ENCODE measurements at places on chromosomes 16 and 17.

GRCh38 chr17:8665684-8666083 lies 35.2 kb upstream of the MYH10 start:
- no peak for DNase-seq

DNA sequence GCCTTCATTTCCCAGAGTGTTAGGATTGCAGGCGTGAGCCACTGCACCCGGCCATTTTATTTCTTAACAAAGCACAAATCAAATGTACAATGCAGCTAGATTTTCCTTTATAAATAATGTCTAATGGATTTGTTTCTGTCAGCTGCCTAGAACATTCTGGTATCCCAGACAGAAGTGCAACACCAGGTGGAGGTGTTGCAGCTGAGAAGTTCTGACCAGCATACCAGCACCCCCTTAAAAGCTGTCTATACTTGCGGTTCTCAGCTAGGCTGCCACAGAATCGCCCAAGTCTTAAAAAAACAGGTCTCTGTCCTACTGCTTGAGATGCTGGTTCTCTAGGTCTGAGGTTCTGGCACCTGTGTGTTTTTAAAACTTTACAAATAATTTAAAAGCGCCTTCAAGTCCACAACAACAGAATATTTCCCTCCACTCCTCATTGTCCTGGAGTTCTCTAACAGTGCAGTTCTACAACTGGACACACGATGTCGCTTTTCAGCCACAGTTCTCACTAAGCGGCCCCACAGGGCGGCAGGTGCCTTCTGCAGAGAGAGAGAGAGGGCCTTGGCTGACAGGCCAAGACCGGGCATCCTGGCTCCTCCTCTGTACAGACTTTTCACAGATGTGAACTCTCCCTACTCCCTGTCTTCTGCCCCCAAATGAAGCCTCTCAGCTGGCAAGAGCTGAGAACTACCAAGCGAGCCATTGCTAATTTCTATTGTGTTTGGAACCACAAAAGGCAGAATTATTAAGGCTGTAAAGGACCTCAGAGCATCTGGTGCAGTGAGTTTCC lies 32.6 kb upstream of the MEOX1 start:
- DNase-seq = peak; percentile 80

DNA sequence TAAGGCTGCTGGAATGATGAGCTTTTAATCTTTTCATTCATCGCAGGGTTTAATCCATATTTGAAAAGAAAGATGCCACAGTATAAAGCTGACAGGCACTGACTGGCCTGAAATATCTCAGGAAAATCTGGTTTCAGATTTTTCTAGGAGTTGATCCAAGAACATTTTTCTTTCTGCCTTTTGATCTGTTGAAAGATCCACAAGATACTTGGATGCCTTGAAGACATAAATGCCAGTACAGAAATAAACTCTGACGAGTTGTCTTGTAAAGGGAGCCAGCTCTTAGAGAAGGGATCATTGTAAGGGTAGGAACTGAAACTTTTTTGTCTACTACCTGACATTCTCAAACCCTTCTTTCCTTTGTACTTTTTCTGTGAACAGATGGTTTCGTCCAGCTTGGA lies 25.4 kb upstream of the KRT20 start:
- peak; percentile 94 for DNase-seq

DNA sequence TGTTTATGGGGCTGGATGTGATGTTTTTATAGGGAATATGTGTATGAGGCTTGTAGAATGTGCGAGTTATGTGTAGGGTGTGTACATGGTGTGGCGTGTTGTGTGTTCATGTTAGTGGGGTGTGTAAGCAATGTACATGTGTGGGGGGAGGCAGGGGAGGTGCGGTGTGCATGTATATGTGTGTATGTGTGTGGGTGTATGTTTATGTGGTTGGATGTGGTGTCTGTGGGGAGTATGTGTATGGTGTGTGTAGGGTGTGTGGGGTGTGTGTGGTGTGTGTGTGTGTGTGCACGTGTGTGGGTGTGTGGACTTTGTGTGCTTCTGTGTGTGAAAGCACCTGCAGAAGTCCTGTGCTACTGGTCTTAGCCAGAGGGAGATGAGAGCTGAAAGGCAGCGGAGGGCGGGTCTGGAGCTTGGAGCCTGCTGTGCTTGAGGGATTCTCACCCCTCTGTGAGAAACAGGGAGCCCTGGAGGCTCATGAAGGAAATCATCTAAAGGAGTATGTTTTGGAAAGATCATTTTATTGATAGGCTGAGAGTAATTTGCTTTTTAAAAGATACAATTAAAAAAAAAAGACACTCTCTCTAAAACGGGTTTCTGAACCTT lies 222.7 kb downstream of the HS3ST4 start:
- no peak for DNase-seq

- peak; percentile 64 for DNase-seq
Measured at GRCh38 chr17:40448213-40448638, 5.0 kb downstream of the IGFBP4 start.

GRCh38 chr16:50924759-50925545 lies 183.1 kb downstream of the CYLD start:
- DNase-seq = no peak

DNA sequence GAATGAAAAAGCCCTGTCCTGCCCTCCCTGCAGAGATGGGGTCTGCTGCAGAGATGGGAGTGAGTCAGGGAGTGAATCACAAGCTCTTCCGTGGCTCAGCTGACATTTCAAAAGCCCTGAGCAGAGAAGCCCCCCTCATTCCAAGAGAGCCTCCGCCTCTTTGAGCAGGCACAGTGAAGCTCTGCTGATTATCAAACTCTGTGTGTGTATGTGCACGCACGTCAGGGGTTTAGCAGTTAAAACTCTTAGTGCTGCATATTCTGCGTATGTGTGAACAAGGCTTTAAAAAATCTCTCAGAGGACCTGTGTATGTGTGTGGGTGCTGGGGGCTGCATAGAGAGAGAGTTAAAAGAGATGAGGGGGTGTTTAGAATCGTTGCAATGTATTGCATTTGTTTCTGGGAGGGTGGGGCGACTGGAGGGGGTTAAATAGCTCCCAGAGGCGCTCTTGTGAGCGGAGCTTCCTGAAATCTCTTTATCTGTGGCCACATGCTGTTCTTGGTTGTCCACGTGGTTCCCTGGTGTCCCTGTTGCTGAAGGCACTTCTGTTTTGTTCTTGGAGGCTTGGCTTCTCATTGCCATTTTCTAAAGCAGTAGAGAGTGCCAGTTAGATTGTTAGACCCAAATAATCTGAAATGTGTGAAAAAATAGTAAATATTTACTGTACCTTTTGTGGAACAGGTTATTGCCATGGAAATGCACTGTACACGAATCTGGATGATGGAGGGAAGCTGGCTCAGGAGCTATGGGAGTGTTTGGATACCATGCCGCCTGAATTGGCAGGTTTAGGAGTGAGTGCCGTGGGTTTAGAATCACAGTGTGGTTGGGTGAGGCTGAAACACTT lies 116.6 kb downstream of the PRKCB start:
- DNase-seq = peak; percentile 26

GRCh38 chr16:19284207-19284606 lies 1.3 kb upstream of the CLEC19A start:
- no peak for DNase-seq

GRCh38 chr16:52035436-52035835 lies 511.5 kb downstream of the TOX3 start:
- DNase-seq = no peak

DNA sequence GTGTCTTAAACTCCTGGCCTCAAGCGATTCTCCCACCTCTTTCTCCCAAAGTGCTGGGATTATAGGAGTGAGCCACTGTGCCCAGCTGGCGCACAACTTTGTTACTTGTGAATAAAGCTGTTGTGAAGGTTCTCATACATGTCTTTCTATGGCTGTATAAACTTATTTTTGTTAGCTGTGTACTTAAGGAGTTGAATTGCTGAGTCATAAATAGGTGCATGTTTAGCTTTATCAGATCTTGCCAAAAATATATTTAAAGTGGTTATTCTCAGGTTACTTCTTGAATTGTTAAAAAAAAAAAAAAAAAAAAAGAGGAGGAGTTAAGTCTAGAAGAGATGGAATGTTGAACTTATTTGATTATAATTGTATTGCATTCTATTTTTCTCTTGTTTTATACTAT lies 47.6 kb upstream of the IRX3 start:
- DNase-seq = no peak

- DNase-seq = no peak
Measured at GRCh38 chr16:23668225-23668624, 10.5 kb upstream of the PLK1 start.

GRCh38 chr16:23836404-23837311 lies 875 bp downstream of the PRKCB start:
- DNase-seq = no peak

All from EH (cell line).